CMK (cell line): ENCODE measurements at places on chromosomes 5 and 9.

- DNase-seq: no peak
Observed at GRCh38 chr9:126569036-126569435, 44.7 kb upstream of the LMX1B start.

- no peak for DNase-seq
Observed at GRCh38 chr5:127744241-127744640, 41.0 kb downstream of the CCDC192 start.

GRCh38 chr9:127965953-127966352, 14.8 kb downstream of the EEIG1 start:
- no peak for DNase-seq

GRCh38 chr9:70402213-70402612, 12.2 kb downstream of the KLF9 start:
- DNase-seq: no peak

GRCh38 chr9:78921341-78921740, 624.4 kb downstream of the PSAT1 start:
- DNase-seq: no peak

DNA sequence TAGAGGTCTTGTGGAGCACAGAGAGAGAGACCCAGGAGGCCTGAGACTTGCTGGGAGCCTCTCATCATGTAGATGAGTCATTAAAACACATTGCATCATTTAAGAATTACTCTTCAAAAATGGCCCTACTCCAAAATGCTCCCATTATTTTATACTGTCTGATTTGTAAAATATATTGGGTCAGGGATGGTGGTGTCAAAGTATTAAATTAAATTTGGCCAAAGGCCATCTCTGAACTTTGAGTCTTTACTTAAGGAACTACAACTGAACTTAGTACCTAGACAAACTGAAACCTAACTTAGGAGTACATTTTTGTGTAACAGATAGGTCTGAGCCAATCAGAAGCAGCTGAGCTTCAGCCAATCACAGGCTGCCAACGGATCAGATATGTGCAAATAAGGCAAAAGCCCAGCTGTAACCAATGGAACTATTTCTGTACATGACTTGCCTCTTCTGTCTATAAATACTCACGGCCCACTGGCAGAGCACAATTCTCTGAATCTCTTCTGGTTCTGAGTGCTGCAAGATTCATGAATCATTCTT, 657.2 kb downstream of the TLE1 start:
- no peak for DNase-seq

GRCh38 chr5:142722146-142722545, 36.3 kb upstream of the FGF1 start:
- no peak for DNase-seq
